Stimulated activated memory B cell treated with anti-CD40 and anti-IgM and Interleukin-4, amounts not matched to agents 10 μg/mL and 1 μg/mL and 100 μg/mL, for 72 hours (primary cell): ENCODE measurements at places on chromosomes 2 and 18.

- ATAC-seq: no peak
Measured at GRCh38 chr2:231965102-231965501, 3.6 kb downstream of the DIS3L2 start.

DNA sequence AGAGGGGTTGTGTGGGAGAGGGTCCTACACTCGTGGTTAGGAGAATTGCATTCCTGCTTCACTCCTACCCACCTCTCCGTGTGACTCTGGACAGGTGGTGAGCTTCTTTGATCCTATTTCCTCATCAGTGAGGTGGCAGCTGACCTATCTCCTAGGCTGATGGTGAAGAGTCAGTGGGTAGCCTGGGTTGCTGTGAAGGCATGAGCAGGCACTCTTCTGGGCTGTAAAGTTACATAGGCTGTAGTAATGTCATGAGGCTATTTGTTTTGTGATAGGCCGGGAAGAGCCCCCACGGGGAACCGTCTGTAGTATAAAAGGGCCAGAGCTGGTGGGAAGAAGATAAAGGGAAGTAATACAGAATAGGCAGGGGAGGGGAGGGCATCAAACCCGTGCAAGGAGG, 83.8 kb downstream of the TMEM247 start:
- ATAC-seq: peak; percentile 58

GRCh38 chr2:17124575-17125318, 393.5 kb downstream of the RAD51AP2 start:
- ATAC-seq: no peak

GRCh38 chr18:44229693-44230108, 451.0 kb upstream of the SETBP1 start:
- no peak for ATAC-seq

DNA sequence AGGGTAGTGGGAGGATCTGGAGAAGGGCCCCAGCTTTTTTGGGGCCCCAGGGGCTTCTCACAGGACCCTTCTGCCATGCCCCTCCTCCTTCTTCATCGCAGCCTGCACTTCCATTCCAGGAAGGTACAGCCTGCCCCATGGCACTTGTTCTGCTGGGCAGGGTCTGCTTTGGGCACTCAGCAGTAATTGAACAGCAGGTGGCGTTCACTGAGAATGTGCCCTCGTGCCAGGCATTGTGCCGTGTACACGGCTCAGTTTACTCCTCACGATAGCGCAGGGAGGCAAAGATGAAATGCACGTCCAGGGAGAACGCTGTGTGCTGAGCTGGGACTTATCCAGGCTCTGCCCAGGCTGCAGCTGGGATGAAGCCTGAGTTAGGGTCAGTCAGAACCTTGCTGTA, 54.8 kb upstream of the ASB18 start:
- ATAC-seq: peak; percentile 13

DNA sequence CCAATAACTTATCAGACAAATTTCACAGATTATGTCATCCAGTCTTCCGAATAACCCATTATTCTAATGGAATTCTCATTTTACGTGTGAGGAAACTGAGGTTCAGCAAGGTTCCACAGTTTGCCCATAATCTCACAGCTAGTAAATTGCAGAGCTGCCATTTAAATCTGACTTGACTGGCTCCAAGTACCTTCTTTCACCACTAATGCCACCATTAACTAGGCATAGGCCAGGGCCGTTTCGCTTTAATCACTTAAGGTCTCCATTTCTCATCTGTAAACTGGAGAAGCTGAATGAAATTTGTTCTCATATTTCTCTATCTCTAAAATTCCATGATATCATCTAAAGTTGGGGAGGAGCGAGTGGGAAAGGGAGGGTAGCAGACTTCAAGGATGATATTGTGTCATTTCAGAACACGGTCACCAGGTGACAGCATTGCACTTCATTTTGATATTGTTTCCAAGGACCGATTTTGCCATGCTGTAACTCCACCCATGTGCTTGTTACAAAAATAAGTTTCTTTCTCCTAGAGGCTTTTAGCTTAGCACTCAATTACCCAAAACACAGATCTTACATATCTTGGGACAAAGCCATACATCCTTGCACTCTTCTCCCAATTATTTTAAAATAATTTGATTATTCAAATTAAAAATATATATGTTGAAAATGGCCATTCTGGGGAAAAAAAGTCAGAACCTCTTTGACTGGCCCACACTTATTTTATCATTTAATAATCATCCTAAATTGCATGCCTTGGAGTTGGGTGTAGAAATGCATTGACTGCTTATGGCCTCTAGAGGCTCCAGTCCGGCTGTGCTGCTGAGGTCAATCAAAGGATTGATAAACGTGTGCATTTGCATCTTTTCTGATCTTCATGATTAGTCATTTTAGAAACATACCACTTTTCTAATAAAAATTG, 123.8 kb downstream of the AKAIN1 start:
- ATAC-seq: peak; percentile 63

DNA sequence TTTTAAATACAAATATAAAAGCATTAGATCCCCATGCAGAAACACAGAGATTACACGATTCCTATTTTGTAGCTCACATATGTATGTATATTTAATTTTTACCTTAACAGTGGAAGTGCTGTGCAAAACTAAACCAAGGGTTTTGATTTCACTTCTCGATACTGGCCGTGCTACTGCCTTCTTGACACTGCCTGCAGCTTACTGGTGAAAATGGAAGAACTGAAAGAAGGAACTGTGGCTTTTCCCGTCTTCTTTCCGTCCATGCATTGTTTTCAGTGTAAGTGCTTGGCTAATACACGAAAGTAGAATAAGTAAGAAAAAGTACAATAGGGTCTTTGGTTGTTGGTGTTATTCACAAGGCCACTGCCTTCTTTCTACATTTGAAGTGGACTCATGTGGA, 129.5 kb downstream of the NDUFA10 start:
- ATAC-seq: peak; percentile 68

- ATAC-seq: no peak
Measured at GRCh38 chr2:28471214-28471613, 24.6 kb upstream of the PLB1 start.

GRCh38 chr18:13568443-13569392, 157.6 kb downstream of the FAM210A start:
- peak; percentile 73 for ATAC-seq

GRCh38 chr2:287911-288757, at the start of gene ALKAL2:
TSS of gene ALKAL2 (minus strand) at chr2:288091. CDS start at chr2:287835, 256 bp downstream.
- peak; percentile 43 for ATAC-seq

GRCh38 chr2:121897335-121897970, 142.0 kb downstream of the TSN start:
- ATAC-seq: peak; percentile 40
